ENCODE measurements at places on chromosomes 5 and 9.

DNA sequence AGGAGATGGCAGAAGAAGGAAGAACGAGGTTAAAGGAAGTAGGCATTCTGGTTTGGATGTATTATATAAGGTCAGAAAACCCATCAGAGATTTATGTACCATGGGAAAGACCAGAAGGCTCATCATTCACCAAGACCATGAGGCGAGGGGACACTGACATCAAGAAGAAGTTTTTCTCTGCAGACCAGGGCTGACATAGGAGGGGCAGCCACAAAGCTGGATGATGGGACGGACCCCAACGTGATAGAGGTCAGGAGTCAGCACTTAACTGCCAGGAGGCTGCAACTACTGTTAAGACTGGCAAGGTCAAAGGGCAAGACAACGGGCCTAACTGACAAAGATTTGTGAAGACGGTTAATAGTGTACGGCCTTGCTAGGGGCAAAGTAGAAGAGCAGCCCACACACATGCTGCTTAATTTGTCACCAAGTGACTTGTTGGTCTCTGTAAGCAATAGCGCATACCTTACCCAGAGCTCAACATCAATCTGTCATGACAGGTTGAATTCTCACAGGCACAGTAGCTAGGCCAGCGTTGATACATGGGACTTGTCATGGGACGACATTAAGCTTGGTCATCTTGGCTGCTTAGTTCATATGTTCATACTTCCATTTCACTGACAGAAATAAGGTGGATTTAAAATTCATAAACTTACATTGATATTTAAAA, 579.7 kb upstream of the CDH10 start:
- no peak for DNase-seq

DNA sequence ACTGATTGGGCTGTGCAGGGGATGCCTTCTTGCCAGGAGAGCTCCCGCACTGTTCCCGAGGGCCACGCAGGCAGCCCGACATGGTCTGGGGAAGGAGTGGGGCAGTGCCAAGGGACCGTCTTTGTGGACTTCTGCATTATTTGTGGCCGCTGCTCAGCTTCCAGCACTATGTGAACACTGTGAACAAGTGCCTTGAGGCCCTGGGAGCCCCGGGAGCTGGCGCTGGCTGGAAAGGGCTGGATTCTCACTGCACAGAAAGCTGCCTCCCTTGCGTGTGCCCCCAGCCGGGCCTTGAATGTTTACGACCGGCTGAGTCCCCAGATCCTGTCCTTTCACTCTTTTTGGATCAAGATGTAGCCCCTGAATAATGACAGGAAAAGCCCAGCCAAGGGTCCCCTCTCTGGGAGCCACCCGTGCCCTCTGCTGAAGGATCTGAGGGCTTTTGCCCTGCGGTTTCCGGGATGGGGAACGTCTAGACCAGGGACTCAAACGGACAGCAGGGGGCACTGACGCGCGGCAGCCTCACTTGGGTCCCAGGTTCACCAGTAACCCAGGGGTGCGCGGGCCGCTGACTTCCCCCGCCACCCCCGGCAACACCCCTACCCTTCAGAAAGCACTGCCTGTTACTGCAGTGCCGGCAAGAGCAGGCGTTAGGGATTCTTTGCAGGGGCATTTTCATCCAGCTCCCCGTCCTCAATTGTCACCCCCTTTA, 98.9 kb upstream of the FCN2 start:
- DNase-seq: no peak

- DNase-seq: no peak
Observed at GRCh38 chr5:167049043-167049663, 1242.3 kb upstream of the WWC1 start.

DNA sequence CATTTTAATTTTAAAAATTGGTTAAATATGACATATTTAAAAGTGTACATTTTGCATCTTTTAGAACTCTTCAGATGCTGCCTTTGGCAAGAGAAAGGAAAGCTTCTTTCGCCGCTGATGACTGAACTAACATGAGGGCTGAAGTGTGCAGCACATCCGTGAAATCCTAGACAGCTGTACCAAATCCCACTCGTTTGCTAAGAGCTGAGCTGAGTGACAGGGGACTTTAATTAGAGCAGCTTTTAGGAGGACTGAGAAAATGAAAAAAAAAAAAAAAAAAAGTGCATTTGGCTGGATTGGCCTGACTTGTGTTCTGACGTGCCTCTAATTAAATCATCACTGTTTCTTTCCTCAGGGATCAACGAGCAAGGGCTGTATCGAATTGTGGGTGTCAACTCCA, 271.3 kb downstream of the ARHGAP26 start:
- DNase-seq: no peak

- DNase-seq: no peak
Observed at GRCh38 chr9:121354141-121354540, 15.9 kb downstream of the STOM start.

- DNase-seq: no peak
Observed at GRCh38 chr5:173315495-173316338, 12.5 kb downstream of the STC2 start.

Data from stimulated activated CD4-positive, alpha-beta T cell treated with anti-CD3 and anti-CD28 coated beads, Interleukin-1b, Interleukin-23, amount 100 ng/mL, for 24 hours (primary cell).